ENCODE measurements at places on chromosomes 6 and 20.

DNA sequence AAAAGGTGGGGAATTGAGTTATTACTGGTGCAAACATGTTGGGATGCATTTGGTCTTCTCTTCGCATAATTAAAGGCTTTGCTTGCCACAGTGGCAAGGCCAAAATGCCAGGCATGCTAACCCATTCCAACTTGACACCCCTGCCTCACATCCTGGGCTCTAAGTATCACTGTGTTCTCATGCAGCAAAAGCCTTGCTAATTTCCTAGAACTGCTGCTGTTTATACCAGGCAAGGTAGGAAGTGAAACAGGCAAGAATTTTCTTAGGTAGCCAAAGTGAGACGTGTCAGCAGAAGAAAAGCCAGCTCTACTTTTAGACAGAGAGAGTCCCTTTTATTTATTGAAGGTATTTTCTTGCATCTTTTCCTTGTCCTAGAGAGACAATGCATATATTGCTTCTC, 41.2 kb downstream of the LYRM2 start:
- no peak for DNase-seq

GRCh38 chr6:33904050-33904746, 100.4 kb upstream of the MLN start:
- no peak for DNase-seq

DNA sequence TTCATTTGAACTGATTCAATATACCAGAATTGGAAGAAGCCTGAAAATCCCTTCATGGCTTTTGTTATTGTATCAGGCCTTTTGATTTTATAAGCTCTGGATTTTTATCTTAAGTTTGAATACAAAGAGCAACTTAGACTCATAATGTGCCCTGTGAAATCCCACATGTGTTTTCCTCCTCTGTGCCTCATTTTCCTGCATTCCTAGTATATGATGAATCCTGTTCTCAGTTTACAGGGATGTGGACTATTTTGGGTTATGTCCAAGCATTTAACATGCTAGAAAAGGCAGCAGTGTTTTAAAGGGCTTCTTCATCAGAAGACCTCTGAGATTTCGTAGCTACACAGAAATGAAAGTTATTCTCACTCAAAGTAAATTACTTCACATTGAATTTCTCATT, 455.0 kb downstream of the RFPL4B start:
- DNase-seq: peak; percentile 50

DNA sequence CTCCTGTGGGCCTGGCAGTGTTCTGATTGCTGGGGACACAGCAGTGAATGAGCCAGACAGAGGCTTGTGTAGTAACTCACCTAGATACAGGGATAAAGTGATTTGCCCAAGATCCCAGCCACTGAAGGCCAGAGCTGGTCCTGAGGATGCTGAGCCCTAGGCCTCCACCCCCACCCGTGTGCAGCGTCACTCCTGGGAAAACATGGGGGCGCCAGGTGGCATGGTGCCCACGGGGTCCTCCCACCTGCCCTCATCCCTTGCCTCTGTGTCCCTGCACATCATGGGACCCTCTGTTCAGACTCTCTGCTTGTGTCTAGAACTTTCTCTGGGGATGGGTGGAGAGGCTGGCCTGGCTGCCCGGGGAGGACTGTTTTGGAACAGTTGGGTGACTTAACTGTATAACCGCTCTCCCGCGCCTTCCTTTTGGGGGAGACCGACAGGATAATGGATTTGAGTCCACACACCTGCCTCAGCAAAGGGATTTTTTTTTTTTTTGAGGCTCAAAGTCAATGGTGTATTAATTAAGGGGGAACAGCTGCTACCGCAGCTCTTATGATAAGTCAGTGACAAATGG, 19.6 kb downstream of the LEMD2 start:
- no peak for DNase-seq

DNA sequence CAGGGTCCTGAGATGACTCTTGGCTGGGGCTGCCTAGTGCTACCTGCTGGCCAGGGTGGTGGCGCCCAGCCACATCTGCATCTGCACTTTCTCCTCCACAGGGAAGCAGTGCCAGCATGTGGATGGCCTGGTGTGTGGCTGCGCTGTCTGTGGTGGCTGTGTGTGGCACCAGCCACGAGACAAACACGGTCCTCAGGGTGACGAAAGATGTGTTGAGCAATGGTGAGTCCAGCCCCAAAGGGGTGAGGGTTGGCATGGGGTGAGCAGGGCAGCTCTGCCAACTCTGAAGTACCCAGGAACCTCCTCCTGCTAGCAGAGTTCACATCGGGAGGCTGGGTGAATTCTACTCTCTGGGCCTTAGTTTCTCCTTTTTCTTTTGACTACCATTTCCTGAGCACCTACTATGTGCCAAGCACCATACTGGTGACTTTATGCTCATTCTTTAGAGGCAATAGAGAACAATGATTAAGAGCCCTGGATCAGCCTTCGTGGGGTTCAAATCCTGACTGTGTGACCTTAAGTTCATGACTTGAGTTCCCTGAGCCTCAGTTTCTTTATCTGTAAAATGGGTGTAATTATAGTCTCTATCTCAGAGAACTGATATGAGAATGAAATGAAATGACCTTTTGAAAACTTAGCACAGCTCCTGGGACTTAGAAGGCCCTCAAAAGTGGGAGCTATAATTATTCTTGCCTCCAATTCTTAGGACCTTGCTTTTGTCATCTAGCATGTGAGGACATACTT, 2.1 kb downstream of the BPIFB4 start:
- DNase-seq: no peak

DNA sequence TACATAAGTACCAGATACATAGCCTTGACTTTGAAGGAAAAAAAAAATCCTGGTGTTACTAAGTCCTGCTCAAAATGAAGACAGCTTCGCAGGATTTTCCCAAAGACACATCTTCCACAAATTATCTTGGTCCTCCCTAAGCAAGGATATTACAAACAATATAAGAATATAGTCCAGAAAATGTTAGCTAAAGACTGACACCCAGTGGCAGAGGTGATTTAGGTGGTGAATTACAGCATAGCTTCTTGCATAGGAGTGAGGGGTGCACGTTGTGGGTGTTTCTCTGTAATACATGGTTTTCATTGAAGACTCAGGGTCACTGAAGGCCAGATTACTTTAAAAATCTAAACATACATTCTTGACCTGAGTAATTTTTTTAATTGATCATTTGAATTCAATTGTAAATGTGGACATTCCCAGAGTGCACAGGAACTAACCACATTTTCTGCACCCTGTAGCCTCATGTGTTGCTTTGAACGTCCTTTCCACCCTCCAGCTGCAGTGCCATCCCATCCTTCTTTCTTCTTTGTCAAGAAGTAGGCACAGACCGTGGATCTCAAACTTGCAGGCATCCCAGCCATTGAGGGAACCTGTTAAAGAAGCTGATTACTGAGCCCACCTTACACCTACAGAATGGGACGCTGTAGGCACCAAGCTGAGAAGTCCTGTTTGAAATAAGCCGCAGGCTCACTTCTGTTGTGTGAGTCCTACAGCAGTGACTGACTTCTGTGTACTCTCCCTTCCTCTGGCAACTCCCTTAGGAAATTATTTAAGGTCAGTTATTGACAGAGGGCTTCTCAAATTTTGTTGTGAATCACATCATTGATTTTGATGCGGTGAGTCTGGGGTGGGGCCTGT, 102.6 kb downstream of the PERP start:
- no peak for DNase-seq

- peak; percentile 10 for DNase-seq
Observed at GRCh38 chr20:22312744-22313346, 271.5 kb downstream of the FOXA2 start.

- DNase-seq: peak; percentile 22
Observed at GRCh38 chr20:7459083-7459482, 481.2 kb downstream of the HAO1 start.

DNA sequence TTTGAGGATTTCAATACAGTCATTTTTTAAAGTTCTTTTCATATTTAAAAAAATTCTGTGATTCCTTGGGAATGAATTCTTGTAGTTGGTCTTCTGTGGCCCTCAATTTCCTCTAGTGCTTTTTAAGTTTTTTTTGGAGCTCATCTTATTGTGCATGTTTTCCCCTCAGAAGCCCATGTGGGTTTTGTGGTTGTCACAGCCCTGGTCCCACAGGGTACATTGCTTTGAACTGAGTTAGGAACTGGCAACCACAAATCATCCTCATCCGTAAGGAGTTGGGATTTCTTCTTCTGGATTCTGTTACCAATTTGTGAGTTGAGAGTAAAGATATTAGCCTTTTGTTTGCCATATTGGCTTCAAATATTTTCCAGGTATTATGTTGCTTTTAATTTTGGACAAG, 89.9 kb downstream of the AKAP7 start:
- DNase-seq: no peak

DNA sequence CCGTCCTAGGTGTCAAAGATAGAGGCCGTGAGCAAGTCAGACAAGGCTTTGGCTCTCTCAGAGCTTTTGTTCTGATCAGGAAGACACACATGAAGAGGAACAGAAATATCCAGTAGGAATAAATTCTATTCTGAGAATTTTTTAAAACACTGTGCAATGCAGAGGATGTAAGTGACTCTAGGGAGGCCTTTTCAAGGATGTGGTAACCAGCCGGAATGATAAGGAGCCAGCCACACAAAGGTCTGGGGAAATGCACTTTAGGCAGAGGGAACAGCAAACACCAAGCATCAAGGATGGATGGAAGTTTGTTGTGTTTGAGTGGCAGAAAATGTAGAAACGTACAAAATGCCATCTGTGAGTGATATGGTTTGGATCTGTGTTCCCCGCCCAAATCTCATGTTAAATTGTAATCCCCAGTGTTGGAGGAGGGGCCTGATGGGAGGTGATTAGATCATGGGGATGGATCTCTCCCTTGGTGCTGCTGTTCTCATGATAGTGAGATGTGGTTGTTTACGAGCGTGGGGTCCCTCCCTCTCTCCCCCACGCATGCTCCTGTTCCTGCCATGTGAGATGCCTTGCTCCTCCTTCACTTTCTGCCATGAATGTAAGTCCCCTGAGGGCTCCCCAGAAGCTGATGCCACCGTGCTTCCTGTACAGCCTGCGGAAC, 93.6 kb upstream of the CDYL start:
- DNase-seq: no peak
